ENCODE measurements at places on chromosomes 3 and 15. TPM values are rescaled to one million over a fixed set of nuclear protein-coding genes. Genes with fewer than 3 reads are reported as not detected.

The GOLGA6L7 gene
- not detected for total RNA-seq

The ZNF662 gene
- 9.2 TPM for total RNA-seq

The REC114 gene
- not detected for total RNA-seq

The FOXB1 gene
- total RNA-seq, result 2.2 TPM

The TUSC7 gene
- not detected for total RNA-seq

The VGLL3 gene
- 26.8 TPM for total RNA-seq

The ZNF717 gene
- 29.1 TPM for total RNA-seq

The EPHB1 gene
- 0.15 TPM for total RNA-seq

DNA sequence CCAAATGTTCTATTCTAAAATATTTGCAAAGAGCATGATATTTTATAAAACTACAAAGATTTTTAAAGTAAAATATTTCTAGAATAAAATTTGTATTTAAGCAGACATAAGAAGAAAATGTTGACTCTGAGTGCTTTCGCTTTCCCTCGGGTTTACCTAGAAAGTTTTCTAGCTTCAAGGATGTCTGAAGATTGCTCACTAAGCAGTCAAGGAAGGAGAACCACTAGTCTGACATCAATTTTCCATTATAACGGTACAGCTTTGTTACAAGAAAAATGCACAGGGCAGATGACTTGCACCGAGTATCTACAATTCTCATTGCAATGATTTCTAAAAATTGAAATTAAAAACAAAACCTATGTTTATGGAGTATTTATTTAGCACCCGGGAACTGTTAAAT is 14.2 kb downstream of the GPR15 start:
- DNase-seq, result no peak

GRCh38 chr15:90782442-90782841 is 65.3 kb downstream of the BLM start:
- no peak for DNase-seq

GRCh38 chr15:75164625-75165350 is 36.9 kb upstream of the C15orf39 start:
- DNase-seq, result no peak

GRCh38 chr3:194640829-194641228 is 7.6 kb upstream of the TMEM44 start:
- DNase-seq, result no peak

GRCh38 chr3:29932696-29933325 is 651.9 kb downstream of the RBMS3 start:
- DNase-seq, result no peak

GRCh38 chr3:63874769-63875168 is 11.1 kb downstream of the ATXN7 start:
- no peak for DNase-seq

DNA sequence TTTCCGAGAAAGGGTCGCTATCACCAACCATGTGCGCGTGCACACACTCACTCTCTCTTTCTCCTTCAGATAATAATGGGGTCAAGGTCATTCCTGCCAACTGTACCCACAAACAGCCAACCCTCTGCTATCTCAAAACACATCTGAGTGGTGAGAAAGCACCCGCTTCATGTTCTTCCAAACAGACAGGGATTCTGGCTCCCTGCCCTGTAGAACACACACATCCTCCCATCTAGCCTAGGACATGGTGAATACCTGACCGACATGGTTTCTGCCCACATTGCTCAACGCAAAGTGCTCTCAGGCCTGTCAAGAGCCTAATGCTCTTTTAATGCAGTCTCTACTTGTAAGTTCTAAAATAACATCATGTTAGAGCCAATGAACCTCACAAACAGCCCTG is 302.2 kb downstream of the FOXP1 start:
- DNase-seq, result no peak

GRCh38 chr3:159458010-159458409 is 530.6 kb upstream of the IL12A start:
- DNase-seq, result peak; percentile 96

DNA sequence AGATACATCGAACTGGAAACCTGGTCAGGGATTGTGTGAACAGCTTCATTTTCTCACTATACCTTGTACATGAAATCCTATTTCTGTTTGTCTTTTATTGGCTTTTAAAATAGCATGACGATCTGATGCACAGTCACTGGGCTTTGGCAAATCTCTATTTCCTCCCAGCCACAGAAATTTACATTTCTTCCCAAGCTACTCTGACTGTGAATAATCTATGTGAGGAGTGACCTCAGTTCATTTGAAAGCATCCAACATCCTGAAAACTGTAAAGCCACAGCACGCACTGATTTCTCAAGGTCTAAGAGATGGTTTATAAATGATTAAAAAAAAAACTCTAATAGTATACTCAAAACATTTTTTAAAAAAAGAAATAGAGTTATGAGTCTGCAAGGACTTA is 450.3 kb downstream of the IL5RA start:
- DNase-seq, result no peak

- no peak for DNase-seq
These were observed 340.7 kb upstream of the DNAJC19 start for GRCh38 chr3:181330257-181330656.

DNA sequence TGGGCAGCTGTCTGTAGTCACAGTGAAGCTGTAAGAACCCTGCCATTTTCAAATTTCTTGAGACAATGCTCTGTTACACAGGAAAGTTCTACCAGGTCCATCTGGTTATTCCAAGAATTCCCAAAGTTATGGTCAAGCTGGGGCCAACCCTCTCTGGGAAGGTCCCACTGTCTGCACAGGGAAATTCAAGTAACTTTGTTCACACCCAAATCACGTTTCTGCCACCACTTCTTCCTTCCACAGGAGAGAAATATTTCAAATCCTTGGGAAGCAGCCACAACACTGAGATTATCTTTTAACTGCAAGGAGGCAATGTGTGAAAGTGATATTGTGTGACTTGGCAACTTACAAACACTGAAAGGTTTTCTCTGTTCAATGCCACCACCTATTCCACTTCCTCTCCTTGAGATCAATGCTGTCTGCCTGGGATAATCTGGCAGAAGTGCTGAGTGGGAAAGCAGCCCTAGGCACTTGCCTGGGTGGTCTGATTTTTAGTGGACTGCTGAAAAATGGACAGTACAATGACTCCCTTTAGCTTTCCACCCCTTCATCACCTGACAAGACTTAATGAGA is 5.6 kb downstream of the SCAMP2 start:
- DNase-seq, result no peak

DNA sequence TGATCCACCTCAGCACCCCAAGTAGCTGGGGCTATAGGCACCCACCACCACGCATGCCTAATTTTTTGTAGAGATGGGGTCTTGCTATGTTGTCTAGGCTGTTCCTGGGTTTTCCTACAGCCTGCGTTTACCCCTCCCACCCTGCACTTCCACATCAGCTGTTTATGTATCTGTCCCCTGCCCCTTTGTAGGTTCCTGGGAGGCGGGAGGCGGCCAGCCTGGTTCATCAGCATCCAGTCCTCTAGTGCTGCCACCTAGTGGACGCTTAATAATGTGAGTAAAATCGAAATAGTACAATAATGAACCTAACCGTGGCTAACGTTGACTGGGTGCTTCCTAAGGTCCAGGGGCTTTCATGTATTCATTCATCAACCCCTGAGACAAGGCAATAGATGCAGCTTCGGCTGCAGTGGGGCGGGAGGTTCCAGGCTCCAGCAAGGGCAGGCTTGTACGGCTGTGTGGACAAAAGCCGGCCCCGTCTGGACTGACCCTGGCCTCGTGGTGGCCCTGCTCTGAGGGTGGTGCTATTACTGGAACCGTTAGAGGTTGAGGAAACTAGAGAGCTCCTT is 1.2 kb upstream of the LCTL start:
- DNase-seq, result peak; percentile 43

DNA sequence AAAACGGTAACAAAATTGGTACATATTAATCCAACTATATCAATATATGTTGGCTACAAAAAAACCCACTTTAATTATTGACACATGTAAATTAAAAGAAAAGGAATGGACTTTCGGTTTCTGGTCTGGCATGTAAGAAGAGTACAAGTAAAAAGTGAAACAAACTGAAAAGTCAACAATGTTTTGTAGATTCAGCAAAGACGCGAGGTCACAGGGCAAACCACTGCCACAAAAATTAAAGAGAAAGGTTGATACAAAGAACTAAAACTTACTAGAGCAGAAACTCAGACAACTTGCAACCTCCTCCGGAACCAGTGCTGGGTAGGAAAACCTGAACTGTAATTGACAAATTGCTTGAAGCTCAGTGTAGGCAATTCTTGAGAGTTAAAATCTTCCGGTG is 110.6 kb upstream of the ARPP21 start:
- DNase-seq, result no peak

DNA sequence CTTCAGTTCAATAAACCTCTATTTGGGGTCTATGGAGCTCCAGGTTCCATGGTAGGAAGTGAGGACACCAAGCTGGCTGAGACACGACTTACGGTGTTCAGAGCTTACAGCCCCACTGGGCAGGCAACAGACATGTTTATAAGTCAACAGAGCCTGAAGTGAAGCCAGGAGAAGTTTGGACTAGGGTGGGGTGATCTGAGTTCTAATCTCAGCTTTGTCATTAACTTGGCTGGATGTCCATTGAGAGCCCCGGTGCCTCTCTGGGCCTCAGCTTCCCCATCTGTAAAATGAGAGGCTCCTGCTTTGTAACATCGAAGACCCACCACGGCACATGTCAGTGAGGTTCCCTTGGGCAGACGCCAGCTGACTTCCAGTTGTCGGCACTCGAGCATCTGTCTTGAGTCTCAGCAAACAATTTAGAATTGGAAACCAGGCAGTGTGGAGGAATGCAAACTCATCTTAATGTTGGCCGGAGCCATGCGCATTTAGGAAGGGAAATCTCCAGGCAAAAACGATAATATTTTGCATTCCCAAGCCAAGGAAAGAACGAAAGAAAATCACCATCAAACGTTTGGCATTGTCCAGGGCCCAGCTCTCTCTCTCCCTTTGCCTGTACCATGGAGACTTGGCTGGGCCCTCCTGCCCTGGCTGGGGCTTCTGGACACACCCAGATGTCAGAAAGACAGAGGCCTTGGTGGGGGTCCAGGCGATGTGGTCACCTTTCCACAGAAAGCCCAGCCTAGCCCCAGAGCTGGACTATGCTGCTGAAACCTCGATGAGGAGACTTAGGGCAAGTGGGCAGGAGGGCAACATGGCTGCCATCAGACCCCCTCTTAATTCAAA is 18.4 kb downstream of the ITGA11 start:
- DNase-seq, result no peak

GRCh38 chr3:13079510-13079909 is 6.3 kb upstream of the IQSEC1 start:
- DNase-seq, result no peak

DNA sequence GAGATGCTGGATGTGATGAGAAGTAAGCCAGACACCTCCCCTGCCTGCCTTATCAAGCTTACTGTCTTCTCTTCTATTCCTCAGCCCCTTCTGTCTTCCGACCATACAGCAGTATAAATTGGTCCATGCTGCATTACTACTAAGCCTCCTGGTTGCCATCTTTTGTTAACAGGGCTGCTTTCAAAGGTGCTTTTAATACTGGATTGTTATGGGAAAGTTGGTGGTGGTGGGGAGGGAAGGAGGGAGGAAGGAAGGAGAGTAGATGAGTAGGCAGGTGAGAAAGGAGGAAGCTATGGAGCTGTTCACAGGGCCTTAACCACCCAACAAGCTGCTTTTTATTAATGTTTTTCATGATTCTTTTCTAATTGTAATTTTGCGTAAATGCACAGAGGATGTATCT is 114.9 kb downstream of the SLC25A26 start:
- no peak for DNase-seq

DNA sequence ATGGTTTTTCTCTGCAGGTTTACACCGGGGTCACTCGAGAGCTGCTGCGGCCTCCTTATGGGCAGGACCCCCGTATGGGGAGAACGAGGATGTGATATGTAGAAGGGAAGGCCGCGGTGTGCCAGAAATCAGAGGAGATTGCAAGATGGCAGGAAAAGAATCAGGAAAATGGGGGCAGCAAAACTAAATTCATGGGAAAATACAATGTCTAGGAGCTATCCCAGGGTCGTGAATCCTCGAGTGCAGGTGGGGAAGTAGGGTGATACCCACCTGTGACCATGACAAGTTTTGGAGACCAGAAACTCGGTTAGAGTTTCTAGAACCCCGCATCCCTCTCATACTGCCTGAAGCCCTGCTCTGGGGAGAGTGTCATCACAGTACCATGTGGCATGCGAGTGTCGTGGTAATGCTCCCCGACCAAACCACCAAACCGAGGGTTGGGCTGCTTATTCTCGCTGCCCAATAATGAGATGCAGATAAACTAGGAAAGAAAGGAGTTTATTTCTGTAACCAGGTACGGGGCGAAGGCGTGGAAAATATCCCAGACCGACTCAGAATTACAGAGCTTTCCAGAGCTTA is 781 bp downstream of the TRNT1 start:
- peak; percentile 3 for DNase-seq

GRCh38 chr15:56346414-56346813 is 18.8 kb upstream of the TEX9 start:
- no peak for DNase-seq

- DNase-seq, result no peak
These were observed 295.5 kb downstream of the PLOD2 start for GRCh38 chr3:145865399-145866018.

- DNase-seq, result no peak
These were observed 99.8 kb downstream of the MECOM start for GRCh38 chr3:169563775-169564059.

DNA sequence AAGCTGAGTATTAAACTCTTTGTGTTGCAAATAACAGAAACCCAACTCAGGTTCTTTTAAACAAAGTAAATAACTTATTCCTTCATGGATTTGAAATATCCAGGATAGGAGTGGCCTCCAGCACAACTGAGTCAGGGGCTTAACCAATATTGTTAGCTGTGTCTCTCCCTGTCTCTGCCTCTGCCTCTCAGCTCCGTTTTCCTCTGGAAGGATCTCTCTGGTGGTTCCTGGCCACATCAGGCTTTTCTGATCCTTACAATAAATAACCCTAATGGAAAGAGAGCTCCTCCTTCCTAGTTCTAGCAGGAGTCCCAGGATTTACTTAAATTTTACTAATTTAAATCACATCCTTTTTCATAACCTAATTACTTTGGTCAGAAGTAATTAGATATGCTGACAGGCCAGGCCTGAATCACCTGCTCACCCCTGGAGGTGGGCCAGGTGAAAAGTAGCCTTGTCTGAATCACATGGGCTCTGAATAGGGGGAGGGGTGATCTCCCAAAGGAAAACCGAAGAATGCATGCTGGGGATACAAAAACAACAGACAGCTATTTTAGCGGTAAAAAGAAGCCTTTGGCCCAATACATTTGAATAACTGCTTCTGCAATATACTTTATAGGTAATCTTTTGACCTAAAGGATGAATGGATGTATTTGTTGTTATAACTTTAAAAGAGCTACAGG is 75.4 kb downstream of the REC114 start:
- no peak for DNase-seq

- no peak for DNase-seq
These were observed 216.2 kb downstream of the ITPR1 start for GRCh38 chr3:4709341-4709740.

GRCh38 chr3:186467969-186468368 is 76.2 kb downstream of the CRYGS start:
- no peak for DNase-seq

GRCh38 chr3:193621127-193621526 is 28.1 kb downstream of the OPA1 start:
- no peak for DNase-seq

- no peak for DNase-seq
These were observed 87.1 kb upstream of the PLSCR5 start for GRCh38 chr3:146692254-146692653.

All from PC-9 (cell line).